ENCODE measurements at places on chromosomes 2 and 18.
A peak's percentile ranks its signal among the peaks of the same experiment; 100 is the strongest.

GRCh38 chr2:38244301-38244700 is 132.8 kb downstream of the ATL2 start:
- DNase-seq: no peak

- no peak for DNase-seq
Observed at GRCh38 chr2:176187200-176187898, 1.1 kb upstream of the HOXD1 start.

DNA sequence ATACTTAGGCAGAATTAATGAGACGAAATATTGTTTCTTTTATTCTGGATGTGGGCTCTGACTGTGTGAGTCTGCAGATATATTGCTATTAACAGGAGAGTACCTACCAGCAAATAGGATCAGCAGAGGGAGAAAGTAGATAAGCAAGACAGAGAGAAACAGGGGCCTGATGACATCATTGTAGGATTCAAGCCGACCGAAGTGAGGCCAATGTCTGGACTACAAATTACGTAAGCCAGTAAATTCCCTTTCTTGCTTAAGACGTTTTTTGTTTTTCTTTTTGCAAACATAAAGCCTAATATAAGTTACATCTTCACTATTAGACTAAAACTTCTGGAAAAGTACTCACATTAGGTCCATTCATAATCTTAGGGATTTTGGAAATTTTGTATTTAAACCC is 21.4 kb upstream of the PTPRM start:
- DNase-seq: no peak

- DNase-seq: no peak
Observed at GRCh38 chr2:30359644-30360167, 87.3 kb upstream of the LCLAT1 start.

DNA sequence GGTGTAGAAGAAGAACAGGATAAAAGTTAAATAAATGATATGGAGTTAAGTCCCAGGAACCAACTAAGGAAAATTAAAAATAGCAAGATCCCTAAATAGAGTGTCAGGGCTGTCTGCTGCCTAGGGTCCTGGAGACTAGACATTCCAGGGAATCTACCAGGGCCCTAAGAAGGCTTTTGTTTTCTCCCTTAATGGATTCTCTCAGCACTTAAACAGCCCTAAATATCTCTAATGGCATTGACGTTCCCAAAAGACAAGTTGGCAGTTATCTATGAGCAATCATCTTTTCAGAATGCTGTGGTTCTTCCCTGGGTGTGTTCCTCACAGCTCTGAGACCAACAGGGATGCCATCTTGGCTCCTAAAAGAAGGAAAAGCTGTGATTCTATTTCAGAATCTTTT is 616.3 kb downstream of the EPHA4 start:
- DNase-seq: no peak

GRCh38 chr2:33287507-33288005 is 188.9 kb upstream of the RASGRP3 start:
- no peak for DNase-seq

DNA sequence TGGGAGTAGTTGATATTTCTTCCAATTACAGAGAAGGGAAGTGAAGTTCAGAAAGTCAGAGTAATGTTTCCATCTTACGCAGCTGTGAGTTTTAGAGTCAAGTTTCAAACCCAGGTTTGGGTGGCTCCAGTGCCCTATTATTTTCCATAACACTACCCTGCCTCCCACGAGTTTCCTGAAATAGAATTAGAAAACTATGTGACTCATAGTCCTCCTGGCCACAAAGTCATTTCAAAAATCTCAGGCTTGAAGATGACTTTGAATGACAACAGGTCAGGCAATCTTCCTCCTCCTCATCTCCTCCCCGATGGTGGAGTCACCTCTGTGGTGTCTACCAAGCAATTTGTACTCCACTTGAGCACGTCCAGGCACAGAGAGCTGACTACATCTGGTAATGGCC is 212.3 kb upstream of the TRIB2 start:
- peak; percentile 87 for DNase-seq

DNA sequence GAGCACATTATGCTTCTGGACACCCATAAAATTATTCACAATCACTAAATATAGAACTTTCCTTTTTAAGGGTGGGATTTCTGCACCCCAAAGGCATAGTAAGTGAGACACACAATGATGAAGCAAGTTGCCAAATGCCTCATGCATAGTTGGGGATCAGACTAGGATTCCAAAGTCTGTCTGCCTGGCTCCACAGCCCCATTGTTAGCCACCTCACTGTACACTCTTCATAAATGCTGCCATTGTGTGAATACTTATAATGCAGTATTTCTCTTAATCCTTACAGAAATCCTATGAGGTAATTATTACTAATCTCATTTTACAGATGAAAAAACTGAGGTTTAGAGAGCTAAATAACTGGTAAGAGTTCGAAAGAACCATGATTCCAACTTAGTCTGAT is 738.6 kb downstream of the ERBB4 start:
- DNase-seq: no peak

DNA sequence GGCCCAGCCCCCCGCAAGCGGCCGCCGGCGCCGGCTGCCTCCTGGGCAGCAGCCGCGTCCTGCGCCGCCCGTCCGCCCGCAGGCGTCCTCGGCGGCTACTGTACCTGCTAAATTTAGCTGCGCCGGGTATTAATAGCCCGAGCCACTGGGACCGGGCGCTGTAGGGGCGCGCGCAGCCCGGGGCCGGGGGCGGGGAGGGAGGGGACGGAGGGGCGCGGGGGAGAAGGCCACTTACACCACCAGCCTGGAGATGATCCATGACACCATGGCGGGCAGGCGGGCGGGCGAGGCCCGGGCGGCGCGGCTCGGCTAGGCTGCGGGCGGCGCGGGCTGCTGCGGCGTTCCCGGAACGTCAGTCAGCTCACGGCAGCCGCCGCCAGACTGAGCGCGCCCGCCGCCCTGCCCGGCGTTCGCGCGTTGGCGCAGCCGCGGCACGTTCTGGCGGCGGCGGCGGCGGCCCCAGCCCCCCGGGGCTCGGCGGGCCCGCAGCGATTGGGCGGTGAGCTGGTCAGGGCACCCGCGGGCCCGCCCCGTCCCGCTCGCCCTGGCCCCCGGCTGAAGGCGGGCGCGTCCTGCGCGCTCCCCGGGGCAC is at the start of gene REEP1:
TSS of gene REEP1 (minus strand) at position 383 of the 592 bp plus-strand sequence. CDS start at position 267, 116 bp downstream.
- peak; percentile 18 for DNase-seq

DNA sequence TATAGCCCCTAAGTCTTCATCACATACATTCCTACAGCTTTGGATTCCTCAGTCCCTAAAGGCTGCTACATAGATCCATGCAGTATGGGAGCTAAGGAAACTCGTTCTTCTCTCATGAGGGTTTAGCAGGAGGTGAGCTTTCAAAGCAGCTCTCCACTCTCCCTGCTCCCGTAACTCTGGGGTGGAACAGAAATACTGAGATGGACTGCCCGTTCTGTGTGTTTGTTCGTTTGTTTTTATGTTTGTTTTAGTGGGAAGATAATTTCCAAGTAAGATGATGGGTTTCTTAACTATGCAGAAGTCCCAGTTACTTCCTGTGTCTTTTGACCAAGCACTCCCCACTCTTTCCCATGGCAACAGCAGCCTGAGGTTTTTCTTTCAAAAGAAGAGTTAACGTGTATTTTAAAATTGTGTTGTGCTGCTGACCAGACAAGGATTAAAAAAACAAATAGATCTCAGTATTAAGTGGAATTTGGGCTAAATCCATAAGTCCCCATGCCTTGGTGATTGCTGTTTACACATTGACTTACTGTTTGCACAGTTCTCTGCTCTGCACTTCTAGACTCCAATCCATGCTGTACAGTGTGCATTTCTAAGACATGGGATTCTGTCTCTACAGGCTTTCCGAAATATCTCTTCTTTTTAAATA is 156.4 kb upstream of the SH3BP4 start:
- no peak for DNase-seq

DNA sequence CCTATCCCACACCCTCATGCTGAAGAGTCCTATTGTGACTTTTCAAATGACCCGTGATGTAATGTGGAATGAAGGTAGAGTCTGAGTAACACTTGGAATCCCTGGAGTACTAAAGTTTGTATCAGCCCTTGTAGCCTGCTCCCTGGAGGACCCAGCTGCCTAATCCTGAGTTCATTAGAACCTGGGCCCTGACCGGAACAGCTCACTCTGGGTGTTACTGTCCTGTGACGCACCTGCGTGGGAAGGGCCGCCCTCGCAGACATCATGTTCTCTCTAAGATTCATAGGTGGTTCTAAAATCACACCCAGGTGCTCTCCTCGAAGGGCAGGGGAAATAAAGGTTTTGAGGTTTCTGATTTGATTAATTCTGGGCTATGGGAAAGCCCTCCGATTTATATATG is 62.3 kb downstream of the NCK2 start:
- no peak for DNase-seq

GRCh38 chr2:30738141-30738911 is 68.9 kb downstream of the CAPN13 start:
- no peak for DNase-seq

- no peak for DNase-seq
Observed at GRCh38 chr2:238101891-238102841, 2.0 kb downstream of the ESPNL start.

- no peak for DNase-seq
Observed at GRCh38 chr2:83784947-83785346, 674.1 kb downstream of the SUCLG1 start.
